ENCODE measurements at places on chromosomes 6 and 20.

GRCh38 chr6:43575105-43575771 is 600 bp downstream of the XPO5 start:
- no peak for DNase-seq

- DNase-seq = no peak
Measured at GRCh38 chr6:131382631-131383030, 190.4 kb upstream of the ARG1 start.

DNA sequence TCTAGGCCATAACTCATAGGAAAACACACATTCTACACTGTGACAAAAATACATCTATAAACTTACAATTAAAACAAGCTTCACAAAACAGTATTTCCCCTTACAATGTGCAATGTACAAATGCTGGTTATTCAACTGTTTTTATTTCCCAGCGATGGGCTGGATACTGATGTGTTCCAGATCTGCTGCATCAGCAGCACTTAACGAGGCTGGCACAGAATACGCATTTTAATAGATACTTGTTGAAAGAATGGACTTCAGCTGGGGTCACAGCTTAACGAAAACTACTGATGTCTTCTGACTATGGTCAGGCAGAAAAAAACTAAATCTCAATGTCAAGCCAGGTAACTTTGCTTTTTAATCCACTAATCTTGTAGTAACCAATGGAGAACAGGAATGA is 70.9 kb downstream of the B4GALT5 start:
- DNase-seq = no peak

DNA sequence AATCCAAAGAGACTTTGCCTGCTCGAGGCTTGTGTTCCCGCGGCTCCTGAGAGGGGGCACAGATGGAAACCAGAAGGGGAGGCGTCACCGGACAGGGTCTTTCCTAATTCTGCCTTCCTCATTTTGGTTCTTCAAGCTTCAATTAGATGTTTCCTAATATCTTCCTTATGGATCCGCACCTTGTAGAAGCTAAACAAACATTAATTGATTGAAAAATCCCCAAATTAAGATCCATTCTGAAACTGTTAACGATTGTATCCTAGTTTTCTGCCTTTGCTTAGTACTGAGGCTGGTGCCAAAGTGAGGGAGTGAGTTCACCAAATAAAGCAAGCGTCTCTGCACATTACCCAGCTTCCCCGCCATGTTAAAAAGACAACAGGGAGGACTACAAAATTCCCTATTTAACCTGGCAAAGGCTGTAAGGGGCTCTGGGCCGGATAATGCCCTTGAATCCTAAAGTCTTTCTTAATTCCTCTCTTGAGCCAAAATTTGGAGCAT is 123.2 kb downstream of the GPX5 start:
- DNase-seq = no peak

GRCh38 chr6:16854986-16855385 is 93.7 kb upstream of the ATXN1 start:
- no peak for DNase-seq

DNA sequence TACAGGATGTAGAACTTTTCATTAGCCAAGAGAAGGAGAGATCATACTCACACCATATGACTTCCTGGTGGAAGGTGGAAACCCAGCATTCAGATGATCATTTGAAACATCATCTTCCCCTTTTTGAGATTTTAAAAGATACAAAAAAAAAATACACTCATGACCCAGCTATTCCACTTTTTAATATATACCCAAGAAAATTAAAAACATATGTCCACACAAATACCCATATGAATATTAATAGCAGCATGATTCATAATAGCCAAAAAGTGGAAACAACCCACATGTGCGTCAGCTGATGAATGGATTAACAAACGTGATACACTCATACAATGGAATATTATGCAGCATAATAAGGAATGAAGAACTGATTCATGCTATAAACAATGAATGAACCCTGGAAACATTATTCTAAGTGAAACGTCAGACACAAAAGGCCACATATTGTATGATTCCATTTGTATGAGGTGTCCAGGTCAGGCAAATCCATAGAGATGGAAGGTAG is 130.0 kb upstream of the SGK1 start:
- DNase-seq = no peak

GRCh38 chr6:25423358-25423757 is 144.2 kb downstream of the CARMIL1 start:
- no peak for DNase-seq

- DNase-seq = no peak
Measured at GRCh38 chr6:53316142-53316541, 32.6 kb downstream of the ELOVL5 start.

DNA sequence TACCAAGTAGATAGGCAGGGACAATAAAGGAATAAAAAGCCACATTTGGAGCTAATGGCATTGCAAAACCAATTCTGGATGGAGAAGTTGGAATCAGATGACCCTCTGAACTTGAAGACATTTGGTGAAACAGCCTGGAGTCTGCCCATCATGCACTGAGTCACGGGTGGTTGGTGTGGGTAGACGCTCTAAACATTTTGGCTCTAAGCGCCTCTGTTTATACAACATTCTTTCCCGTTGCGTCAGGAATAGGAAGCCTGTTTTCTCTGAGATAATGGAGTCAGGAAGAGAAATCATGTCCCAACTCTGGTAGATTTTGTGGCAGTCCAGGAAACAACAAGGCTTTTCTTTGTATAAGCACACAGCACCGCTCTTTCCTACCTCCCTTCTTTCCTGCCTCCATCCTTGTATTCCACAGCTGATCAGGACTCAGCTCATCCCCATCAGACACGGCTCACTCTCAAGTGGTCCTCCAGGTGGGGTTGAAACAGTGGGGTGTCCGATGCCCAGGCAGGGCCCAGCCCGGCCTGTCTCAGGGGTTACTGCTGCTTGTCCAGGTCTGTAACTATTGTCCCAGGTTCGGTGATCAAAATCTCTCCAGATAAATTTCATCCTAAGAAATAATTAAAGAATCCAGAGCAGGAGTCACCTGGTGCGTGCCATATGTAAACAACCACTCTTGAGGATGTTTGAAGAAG is 12.1 kb upstream of the RAMACL start:
- no peak for DNase-seq

DNA sequence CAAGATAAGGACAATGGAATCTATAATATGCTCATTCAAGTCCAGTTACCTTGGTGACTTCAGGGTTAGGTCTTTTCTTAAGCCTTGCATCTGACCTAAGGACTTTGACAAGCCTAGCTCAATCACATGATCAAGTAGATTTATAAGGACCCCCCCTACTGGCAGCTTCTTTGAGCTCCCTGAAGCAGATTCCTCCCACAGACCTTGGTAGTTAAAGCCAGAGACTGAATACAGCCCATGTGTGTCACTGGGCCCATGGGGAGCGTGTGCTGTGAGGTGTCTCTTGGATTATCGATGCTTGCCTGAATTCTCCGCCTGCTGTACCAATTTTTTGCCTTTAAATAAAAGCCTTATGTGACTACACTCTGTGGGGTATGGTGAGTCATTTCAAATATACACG is 372.7 kb upstream of the RGS17 start:
- no peak for DNase-seq

DNA sequence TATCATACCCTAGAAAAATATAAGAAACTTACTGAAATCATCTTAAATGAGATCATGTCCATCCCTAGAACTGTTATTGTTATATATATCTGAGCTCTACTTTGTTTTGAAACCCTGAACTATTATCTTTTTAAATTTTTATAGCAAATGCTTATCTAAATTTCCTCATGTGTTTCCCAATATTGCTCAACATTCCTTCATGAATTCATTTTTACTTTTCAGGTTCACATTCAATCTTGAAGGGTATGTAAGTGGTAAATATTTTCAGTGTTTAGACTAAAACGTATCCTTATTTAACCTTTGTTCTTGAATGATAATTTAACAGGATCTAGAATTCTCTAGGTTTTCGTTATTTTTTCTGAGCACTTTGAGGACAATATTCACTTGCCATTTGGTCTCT is 23.9 kb downstream of the PDE7B start:
- DNase-seq = no peak

DNA sequence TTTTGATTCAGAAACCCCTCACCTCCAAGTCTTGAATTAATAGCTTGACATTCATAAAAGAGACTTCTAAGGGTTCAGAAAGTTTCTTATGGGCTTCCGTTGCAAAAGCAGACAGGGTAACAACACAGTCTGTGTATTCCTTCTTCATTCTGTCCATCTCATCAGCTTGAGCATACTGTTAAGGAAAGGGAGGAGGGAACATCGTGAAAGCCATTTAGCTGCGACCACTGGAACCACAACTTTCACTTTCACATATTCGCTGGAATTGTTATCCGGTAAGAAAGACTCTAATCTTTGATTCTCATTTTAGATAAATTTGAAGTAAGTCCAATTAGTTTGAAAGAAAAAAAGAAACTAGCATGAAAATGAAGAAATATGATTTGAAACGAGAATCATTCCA is 174.4 kb downstream of the SYNE1 start:
- DNase-seq = no peak

- no peak for DNase-seq
Measured at GRCh38 chr20:57257701-57258453, 8.6 kb downstream of the BMP7 start.

GRCh38 chr6:53313784-53314400 is 34.9 kb downstream of the ELOVL5 start:
- no peak for DNase-seq

DNA sequence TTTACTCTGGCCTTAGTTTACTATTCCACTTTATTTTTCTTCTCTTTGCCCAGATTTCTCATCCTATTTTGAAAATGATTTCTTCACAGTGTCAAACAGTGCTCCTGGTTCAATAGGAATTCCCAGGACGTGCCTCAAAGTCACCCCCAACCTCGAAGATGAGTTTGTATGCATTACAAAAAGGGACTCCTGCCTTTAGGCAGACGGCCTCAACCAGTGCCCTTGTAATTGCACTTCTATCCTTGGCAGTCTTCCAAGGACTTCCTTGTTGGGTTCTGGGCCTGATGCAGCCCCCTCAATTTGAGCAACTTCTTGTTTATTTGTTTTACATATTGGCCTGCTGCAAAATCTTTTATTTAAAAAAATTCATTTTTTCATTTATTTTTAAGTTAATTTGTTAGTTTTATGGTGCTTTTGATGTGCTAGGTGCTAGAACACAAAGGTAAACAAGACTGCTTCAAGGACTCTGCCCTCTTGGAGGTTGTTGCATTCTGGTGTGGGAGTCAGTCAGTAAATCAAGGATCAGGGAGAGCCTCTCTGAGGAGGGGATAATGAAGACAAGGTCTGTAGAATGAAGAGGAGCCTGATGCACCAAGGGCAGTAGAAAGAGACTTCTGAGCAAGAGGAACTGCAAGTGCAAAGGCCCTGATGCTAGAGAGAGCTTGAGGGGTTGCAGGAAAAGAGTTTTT is 181.5 kb upstream of the LAMP5 start:
- no peak for DNase-seq

GRCh38 chr6:121791396-121792315 is 356.2 kb downstream of the GJA1 start:
- DNase-seq = no peak

DNA sequence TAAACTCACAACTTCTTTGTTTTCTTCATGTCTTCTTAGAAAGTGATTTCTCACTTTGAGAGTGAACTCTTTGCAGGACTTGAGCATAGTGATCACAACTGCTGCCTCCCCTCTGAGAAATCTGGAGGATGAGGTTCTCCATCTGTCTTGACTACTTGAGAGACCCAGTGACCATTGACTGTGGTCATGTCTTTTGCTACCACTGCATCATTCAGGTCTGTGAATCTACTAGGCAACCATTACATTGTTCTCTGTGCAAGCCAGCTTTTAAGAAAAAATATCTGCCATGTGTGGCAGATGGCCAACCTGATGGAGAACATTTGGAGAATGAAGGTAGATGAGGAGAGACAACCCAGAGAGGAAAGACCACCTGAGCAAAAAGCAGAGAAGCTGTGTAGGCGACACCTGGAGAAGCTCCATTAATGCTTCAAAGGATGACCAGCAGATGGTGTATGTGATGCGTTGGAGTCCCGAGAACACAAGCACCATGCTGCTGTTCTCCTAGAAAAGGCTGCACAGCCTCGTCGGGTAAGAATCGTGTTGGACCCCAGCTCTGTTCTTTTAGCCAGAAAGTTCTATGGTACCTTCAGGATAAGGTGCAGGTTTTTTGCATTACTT is 25.1 kb upstream of the TRIM26 start:
- DNase-seq = no peak

GRCh38 chr6:44399991-44400390 is 12.5 kb downstream of the CDC5L start:
- no peak for DNase-seq

DNA sequence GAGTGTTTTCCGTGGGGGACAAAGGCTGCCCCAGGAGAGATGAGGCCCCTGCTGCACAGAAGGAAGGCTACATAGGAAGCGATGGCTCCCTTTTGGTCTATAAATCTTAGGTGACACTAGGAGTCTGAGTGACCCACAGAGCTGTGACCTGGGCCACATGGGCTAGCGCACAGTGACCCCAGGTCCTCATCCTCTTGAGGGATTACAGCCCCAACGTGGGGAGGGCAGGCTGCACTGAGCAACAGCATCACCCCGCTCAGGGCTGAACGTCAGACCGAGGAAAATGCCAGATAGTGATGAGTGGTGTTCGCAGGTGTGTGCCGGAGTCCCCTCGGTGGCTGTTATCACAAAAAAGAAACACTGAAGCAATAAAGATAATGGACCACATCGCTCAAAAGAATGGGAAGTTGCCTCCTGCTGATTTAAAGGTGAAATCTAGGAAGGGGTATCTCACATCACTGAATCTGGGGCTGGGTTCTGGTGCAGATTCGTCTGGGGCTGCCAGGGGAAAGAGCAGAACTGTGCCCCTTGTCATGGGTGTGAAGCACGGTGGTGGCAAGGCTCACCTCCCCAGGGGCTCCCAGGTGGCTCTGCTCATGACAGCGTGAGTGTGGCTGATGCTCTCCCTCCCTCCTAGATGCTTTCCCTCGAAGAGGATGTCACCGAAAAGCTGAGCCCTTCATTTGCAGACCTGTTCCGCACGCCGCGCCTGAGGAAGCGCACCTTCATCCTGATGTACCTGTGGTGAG is 14.5 kb downstream of the SLC22A1 start:
- no peak for DNase-seq

DNA sequence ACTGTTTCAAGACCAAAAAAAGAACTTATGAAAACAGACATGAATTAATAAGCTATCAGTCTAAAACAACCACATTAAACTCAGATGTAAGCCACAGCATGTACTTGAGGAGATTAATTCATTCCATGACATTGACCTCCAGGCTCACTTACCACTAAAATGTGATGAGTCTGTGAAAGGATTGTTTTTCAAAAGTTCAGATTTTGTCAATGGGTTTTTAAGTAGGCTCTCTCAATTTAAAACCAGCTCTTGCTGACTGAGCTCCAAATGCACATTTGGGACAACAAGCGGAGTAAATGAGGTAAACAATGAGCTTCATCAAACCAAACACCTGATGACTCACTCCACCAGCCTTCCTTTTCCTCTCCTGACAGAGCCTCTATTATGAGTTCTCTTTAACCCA is 197.0 kb downstream of the SIM1 start:
- DNase-seq = no peak

- no peak for DNase-seq
Measured at GRCh38 chr6:25107218-25107617, 171.5 kb upstream of the RIPOR2 start.

- no peak for DNase-seq
Measured at GRCh38 chr6:12849809-12850198, 133.2 kb downstream of the PHACTR1 start.

Measured in activated CD4-positive, alpha-beta T cell treated with anti-CD3 and anti-CD28 coated beads, Interleukin-2, amount 50 U/mL, for 24 hours (primary cell).